ENCODE measurements at places on chromosomes 1 and 21. TPM values are rescaled to one million over a fixed set of nuclear protein-coding genes. Genes with fewer than 3 reads are reported as not detected.

DNA sequence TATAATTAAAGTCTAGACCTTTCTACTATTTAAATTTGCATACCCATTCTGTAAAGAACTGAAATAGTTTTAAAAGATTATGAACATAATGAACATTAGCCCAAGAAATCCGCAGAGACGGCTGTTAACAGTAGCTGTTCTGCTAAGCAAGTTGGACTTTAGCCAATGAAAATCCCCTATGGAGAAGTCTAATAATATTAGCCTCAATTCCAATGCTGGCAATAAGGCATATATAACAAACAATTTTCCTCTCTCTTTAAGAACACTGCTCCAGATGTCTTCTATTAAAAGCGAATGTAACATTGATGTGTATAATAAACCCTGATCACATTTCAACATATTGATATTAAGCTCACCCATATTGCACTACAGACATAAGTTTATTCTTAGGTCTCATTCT lies 221.3 kb upstream of the KCTD3 start:
- no peak for DNase-seq

- DNase-seq, result no peak
Observed at GRCh38 chr21:43590194-43590593, 69.1 kb downstream of the HSF2BP start.

DNA sequence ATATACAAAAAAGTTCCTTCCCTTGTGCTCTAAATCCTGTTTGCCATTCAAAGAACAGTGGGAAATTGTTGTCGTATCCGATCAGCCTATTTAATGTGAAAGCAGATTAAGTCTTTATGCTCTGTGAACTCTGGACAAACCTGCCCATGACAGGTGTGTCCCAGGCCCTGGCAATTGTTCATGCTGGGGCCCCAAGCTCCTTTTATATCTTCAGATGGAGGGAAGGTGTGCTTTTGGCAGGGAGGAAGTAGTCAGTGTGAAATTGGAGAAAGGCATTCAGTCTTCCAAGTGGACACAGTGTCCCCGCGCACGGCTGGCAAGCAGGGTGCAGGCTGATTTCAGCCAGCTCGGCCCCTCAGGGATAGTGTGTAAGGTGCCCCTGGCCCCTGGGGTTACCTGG lies 135.1 kb upstream of the F3 start:
- DNase-seq, result no peak

DNA sequence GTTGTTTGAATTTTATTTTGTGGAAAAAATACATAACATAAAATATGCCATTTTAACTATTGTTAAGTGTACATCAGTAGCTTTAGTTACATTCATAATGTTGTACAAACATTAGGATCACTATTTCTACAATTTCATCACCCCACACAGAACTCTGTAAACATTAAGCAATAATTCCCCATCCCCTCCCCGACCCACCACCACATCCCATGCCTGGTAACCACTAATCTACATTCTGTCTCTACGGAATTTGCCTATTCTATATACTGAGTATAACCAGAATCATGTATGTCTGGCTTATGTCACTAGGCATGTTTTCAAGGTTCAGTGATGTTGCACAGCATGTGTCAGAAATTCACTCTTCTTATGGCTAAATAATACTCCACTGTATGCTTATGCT lies 47.7 kb downstream of the CDC42BPA start:
- DNase-seq, result no peak

DNA sequence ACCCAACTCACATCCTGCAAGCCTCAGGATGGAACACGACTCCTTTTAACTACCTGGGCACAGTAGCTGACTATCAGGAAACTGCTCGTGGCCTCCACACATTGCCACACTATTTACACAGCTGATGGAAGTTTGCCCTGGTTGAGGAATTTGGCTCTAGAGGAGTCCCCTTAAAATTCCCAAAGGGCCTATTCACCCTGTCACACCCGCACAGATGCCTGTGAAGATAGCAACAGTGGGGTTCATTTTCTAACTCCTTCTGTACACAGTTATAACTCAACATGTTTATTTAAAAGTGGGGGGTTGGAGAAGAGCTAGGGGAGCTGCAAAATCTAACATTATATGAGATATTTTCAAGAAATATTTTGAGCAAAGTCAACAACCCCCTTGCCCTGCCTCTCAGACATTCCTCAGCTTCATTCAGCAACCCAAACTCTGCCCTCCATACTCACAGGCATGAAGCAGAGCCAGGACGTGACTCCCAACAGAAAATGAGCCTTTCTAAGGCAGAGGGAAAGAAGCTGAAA lies 35.8 kb upstream of the CCN1 start:
- no peak for DNase-seq

DNA sequence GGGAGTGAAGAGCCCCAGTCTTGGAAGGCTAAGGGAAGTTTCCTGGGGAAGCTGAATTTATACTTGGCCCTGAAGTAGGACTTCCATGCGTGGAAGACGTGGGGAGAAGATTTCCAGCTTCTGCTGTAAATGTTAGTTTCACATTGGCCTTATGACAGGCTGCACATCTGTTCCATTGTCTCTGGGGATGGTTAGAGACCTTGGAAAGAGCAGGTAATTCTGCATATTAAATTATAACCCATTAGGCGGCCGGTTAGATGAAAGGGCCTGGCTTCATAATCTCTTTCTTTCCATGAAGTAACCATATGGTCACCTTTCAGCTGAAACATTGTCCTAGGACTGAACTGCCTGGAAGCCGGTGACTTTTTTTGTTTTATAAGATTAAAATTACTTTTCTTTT lies 37.5 kb downstream of the DPT start:
- DNase-seq, result no peak

The CCDC17 gene
- total RNA-seq, result 3.6 TPM

The MXRA8 gene
- total RNA-seq, result not detected

All from activated naive CD4-positive, alpha-beta T cell treated with anti-CD3 and anti-CD28 coated beads, Interleukin-2, amount 50 U/mL, for 72 hours (primary cell).